ENCODE measurements at places on chromosomes 7 and 10.

DNA sequence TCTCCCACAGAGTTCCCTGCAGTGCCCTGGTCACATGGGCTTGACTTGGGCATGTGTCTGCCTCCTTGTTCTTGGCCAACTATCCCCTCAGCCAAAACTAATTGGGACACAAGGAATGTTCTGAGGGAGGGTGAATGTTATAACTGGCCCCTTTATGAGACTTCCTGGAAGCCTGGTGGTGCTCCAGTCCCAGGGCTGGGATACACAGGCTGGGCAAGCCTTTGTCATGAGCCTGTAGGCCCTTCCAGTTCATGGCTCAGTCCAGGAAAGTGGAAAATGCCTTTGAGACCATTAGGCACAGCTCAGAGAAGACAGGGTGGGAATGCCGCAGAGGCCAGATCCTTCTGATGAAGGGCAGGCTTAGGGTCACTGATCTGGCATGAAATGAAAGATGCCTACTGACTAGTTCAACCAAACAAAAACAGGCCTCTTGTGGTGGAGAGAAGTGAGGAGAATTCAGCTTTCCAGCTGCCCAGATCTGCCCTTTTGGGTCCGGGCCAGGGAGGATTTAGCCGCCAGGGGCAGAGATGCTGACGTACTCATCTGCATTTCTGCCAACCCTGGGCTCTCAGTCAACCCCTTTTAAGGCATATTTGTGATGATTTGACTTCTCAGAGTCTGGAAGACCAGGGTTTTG lies 961.5 kb downstream of the KCNMA1 start:
- DNase-seq = no peak

DNA sequence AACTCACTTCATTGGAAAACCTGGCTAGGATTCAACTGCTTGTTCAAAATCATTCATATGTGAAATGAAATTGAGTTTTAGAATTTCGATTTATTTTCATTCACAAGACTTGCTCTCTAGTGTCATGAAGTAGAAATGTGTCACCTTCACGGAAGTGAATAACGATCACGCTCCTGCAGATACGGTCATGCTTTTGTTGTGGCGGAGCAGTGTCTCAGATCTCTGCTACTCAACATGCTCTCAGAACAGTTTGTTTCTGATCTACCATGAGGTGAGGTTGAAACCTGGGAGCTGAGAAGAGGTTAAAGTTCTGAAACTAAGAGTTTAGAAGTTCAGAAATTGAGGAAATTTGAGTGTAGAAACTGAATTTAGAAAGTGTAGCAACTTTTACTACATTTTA lies 13.8 kb upstream of the PITRM1 start:
- no peak for DNase-seq

DNA sequence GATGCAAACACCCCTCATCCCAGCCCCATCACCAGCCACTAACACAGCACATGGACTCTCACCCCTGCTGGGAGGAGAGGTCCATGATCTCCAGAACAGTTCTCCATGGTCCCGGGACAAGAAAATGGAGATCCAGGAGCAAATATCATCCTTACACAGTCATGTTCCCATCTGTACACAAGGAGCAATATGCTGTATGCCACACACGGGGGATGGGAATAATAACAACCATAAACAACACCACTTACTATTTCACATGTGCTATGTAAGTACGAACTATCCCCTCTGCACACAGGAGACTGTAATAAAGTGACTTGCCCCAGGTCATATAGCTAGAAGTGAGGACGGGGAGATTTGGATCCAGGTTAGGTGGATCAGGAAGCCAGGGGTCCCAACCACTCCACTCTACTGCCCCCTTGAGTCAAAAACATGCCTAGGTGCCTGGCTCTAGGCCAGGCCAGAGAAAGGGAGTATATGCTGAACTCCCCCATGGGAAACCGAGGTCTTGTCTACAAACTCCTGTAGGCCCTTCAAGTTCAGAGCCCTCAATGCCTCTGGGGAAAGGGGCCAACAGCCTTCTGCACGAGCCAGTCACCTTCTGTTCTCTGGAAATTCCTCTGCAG lies 34.1 kb downstream of the LRRC20 start:
- peak; percentile 15 for DNase-seq

DNA sequence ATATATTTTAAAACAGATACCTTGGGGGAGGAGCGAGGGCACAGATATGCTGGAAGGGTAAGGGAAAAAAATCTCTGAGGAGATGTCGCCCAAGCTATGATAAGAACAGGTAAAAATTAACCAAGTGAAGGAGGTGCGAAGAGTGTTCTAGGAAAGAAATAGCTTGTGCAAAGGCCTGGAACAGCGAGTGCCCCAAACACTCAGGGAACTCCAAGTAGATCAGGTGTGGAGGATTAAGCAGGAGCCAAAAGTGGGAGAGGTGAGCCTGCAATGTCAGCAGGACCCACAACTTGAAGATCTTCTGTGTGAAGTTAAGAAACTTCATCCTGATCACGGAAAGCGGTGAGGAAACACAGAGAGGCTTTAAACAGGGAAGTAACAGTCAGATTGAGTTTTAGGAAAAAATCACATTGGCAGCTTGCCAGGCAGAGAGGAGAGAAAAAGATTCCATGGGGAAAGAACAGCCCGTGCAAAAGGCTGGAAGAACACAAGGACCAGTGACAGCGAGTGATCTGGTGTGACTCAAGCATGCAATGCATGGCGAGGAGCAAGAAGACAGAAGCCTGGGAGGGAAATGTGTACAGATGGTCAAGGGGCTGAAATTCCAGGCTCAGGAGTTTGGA lies 30.7 kb downstream of the FGF8 start:
- DNase-seq = no peak

DNA sequence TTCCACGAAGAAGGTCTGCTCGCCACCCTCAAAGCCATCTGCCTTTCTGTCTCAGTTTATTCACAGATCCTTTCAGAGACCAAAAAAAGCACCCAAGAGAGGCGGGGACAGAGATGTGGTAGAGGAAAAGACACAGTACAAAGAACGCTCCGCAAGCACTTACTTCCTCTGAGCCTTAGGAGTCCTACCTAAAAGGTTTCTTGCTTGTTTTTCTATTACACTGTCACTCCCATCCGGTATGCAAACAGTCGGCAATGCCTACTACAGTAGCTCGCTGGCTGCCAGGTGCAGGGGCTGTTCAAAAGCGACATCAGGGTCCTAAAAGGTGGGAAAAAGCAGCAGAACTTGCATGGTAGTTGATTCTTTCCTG lies 816 bp downstream of the TECPR1 start:
- DNase-seq = no peak

- no peak for DNase-seq
Measured at GRCh38 chr10:74681917-74682627, 144.3 kb upstream of the KAT6B start.

DNA sequence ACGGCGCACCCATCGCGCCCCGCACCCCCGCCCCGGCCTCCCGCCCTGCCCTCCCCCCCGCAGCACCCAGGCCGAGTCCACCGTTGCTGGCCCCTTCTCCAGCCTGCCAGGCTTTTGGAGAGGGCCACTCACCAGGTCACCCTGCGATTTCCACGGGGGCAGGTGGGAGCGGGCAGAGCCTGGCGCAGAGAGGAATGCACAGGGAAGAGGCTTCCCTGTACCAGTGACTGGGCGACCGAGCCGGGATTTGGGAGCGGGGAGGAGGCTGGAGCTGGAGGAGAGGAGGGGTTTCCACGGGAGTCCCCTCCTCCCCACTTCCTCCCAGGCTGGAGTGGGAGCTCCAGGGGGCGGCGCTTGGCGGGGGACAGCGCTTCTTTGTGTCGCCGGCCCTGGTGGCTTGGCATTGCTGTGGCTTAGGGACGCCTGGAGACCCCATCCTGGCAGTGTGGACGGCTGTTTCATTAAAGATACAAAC lies 19.3 kb downstream of the TCAF1 start:
- DNase-seq = peak; percentile 91

GRCh38 chr10:131002031-131002861 lies 309.3 kb downstream of the TCERG1L start:
- no peak for DNase-seq

- no peak for DNase-seq
Measured at GRCh38 chr7:44445986-44446671, 44.3 kb downstream of the NUDCD3 start.

DNA sequence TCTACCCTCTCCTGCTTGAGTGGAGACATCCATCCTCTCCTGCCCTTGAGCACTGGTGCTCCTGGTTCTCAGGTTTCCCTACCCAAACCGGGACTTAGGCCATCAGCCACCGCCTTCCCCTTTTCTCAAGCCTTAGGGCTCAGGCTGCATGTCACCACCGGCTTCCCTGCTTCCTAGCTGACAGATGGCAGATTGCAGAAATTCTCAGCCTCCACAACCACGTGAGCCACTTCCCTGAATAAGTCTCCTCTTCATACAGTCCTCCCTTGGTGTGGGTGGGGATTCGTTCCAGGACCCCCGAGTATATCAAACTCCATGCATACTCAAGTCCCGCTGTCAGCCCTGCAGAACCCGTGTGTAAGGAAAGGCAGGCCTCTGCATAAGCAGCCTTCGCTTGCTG lies 203.5 kb upstream of the ZNF32 start:
- DNase-seq = no peak

- DNase-seq = no peak
Measured at GRCh38 chr7:13262929-13263530, 575.6 kb downstream of the ARL4A start.

DNA sequence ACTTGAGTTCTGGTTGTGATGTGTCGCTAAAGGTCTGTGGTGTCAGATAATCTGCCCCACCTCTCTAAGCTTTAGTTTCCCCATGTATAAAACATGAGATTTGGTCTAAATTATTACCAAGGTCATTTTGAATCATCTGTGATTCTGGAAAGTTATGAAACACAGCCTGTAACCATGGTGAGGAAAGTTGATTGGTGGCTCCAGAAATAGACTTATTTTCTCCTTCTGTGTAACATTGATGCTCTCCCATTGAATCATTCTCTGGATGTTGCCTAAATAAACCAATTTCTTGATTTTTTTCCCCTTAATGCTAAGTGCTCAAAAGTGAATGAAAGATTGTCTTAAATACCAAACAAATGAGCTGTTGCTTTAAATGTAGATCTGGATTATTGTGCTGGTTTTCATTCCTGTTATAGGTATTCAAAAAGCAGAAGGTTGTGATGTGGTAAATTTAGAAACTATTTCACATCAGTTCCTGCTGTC lies 30.0 kb upstream of the PCGF5 start:
- DNase-seq = no peak

Data from retina (tissue), 1 donor.